ENCODE measurements at places on chromosomes 13 and 19.
A peak's percentile ranks its signal among the peaks of the same experiment; 100 is the strongest.

DNA sequence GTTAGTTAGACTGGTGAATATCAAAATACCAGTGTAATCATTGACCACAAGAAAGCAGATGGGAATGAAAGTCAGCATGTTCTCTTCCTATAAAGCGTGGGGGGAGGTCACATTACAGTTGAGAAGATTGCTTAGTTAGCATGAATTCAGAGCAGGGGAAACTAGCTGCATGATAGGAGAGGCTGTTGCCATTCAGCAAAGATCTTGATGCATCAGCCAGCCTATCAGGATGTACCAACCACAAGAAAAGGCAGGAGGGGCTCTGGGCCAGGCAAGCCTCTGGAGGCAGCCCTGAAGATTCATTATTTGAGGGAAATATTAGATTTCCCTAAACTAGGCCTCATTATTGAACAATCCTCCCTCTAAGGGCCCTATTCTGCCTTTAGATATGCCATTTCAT is 5.0 kb upstream of the MTMR6 start:
- DNase-seq, result no peak

GRCh38 chr13:113059891-113060290 is 45.7 kb upstream of the F7 start:
- no peak for DNase-seq

DNA sequence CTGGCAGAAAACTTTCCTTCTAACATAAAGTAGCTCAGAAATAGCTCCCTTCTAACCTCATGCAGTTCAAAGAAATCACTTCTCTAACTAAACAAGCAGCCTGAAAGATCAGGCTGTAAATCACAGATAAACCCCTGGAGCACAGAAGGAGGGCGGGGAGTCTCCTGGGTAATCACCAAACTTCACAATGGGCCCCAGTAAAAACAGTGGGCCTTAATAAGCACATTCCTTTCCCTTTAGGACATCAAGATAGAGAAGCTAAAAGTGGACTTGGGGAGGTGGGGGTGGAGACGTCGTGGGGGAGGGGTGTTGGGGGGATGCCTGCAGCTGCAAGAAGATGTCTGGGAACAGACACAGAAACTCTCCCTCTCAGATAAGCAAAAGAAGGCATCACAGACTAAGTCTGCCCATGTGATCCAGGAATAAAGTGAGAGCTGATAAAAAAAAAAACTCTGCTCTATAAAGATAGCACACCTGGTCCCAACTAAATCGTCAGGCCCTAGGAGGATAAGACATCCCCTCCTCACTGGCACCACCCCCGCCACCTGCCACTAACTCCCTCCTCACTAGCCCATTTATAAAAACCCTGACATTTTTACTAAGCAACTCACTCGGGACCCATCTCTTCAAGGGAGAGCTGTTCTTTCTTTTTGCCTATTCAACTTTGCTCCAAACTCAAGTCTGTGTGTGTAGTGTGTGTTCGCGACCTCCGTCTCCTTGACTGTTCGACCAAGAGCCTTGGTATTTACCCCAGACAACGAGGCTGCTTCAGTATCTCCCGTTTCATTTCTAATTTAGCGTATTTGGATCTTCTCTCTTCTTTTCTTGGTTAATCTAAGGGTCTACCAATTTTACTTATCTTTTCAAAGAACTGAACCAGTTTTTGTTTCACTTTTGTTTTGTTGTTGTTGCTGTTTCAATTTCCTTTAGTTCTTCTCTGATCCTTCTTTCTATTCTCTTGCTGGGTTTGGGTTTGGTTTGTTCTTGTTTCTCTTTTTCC is 31.7 kb downstream of the DNAJC15 start:
- peak; percentile 60 for DNase-seq

GRCh38 chr13:103640606-103641005 is 574.4 kb upstream of the SLC10A2 start:
- DNase-seq, result no peak

DNA sequence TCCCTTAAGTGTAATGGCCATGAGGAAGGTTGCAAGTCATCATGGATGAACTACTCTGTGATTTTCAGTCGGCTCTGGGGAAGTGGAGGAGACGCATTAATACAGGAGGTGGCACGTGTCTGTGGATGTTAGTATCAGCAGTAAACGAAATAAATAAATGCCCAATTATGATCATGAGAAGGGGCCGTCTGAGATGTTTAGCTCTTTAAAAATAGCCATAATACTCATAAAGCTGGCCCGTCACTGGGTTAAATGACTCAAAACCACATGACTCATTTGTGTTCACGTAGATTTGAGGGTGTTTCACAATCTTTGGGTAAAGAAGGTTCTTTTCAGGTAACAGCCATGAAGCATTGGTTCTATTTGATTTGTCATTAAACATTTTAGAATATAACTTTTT is 620.6 kb downstream of the GPC6 start:
- DNase-seq, result no peak

- no peak for DNase-seq
Measured at GRCh38 chr13:38338089-38338488, 11.6 kb upstream of the UFM1 start.

DNA sequence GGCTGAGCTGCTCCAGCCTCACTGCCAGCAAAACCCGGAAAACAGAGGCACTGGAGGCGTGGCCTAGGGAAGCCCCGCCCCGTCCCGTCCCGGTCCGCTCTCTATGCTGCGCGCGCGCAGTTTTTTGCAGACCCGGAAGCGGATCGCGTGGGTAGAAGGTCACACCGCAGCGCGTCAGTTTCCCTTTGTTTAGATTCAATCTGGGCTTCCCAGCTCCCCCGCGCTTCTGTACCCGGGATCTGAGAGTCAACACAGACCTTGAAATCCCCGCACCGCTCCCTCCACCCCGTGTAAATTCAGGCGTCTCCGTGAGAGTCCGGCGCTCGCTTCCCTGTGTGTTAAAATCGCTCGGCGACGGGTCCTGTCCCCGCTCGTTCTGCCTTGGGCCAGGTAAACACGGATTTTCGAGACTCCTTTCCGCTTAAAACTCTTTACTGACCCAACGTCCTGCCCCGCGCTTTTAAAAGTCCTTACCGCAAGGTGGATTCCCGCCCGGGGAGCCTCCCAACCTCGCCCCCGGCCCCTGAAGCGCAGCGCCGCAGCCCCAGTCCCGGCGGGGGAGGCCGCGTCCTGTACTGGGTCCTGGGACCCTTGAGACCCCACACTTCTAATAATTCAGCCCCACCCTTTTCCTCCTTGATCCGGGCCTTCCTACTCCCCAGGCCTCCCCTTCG is at the start of gene ZNF610:
TSS of gene ZNF610 (plus strand) at position 127 of the 674 bp plus-strand sequence. CDS start 12,930 bp downstream, outside the sequence.
- DNase-seq, result peak; percentile 86

Measured in ecto neural progenitor cell (in vitro differentiated cells).